ENCODE measurements at places on chromosomes 1 and 21. TPM values are rescaled to one million over a fixed set of nuclear protein-coding genes. Genes with fewer than 3 reads are reported as not detected.

GRCh38 chr1:7371926-7372325 lies 399.2 kb upstream of the VAMP3 start:
- peak; percentile 17 for DNase-seq
- H3K36me3 ChIP-seq, result no peaks in the 10 kb centered on the region
- no peak overlapping the region for H3K27ac ChIP-seq

Gene DENND2C
- 3.7 TPM for total RNA-seq

Gene CFAP107
- total RNA-seq, result not detected

Gene ADPRS
- total RNA-seq, result 27.7 TPM

- H3K4me3 ChIP-seq, result no peak overlapping the region
- H3K36me3 ChIP-seq, result no peaks in the 10 kb centered on the region
- no peak overlapping the region for H3K27ac ChIP-seq
- DNase-seq, result no peak
- H3K27me3 ChIP-seq, result no peaks in the 10 kb centered on the region
Measured at GRCh38 chr1:205492201-205492667, 12.2 kb upstream of the CDK18 start.

GRCh38 chr1:106292130-106292529 lies 764.3 kb upstream of the PRMT6 start:
- no peaks in the 10 kb centered on the region for H3K27me3 ChIP-seq
- no peaks in the 10 kb centered on the region for H3K4me1 ChIP-seq
- H3K27ac ChIP-seq, result no peak overlapping the region
- H3K36me3 ChIP-seq, result no peaks in the 10 kb centered on the region
- H3K4me3 ChIP-seq, result no peak overlapping the region
- no peak for DNase-seq

- no peak for DNase-seq
- H3K27me3 ChIP-seq, result no peaks in the 10 kb centered on the region
- H3K4me1 ChIP-seq, result no peaks in the 10 kb centered on the region
- no peak overlapping the region for H3K27ac ChIP-seq
Measured at GRCh38 chr1:17066361-17067068, 12.7 kb upstream of the SDHB start.

DNA sequence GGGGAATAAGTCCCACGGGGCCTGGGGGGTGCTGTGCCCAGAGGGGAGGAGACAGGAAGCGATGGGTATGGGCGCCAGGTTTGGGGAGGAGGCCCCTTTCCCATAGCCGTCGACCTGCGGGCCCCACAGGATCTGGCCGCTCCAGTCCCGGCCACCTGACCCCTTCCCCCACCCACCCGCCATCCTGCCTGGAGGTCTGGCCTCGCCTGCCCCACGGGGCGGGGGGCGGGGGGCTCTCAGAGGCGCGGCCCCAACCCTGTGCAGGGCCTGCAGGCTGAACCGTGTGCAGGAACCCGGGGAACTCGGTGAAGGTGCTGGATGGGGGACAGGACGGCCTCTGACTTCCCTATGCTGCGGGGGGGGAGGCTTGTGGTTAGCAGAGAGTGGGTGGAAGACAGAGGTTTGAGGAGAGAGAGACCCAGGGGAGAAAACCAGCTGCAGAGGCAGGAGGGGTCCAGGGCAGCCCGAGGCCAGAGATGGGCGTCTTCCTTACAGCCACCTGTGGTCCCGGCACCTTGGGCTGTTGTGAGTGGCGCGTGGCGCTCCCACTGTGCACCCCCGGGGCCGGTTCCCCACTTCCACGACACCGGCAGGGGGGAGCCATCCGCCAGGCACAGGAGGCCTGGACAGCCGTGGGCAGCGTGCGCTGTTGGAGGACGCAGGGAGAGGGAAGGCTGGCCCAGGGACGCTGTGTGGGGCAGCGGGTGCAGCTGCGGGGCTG lies 2.5 kb upstream of the TNFRSF18 start:
- H3K4me3 ChIP-seq, result no peak overlapping the region
- H3K4me1 ChIP-seq, result peaks cover 7% of the 10 kb centered on the region
- DNase-seq, result peak; percentile 53

DNA sequence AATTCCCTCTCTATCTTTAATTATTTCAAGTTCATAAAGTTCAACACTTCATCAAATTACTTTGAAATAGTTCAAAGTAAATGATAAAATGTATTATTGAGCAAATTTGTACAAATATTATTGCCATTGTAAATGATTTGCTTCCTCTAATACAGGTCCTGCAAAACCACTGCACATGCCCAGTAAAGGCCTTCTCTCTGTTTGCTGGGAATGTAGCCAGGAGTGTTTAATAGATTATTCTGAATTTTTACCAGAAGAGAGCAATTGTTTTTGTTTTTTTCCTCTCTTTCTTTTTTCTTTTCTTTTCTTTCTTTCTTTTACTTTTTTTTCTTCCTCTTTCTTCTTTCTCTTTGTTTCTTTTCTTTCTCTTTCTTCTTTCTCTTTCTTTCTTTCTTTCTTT lies 486.3 kb downstream of the PTBP2 start:
- DNase-seq, result no peak
- H3K4me1 ChIP-seq, result no peaks in the 10 kb centered on the region
- H3K27ac ChIP-seq, result no peak overlapping the region
- H3K4me3 ChIP-seq, result no peak overlapping the region
- no peaks in the 10 kb centered on the region for H3K36me3 ChIP-seq

- H3K27me3 ChIP-seq, result no peaks in the 10 kb centered on the region
- H3K27ac ChIP-seq, result peak overlapping the region; percentile 78
- peaks cover 32% of the 10 kb centered on the region for H3K4me1 ChIP-seq
- H3K4me3 ChIP-seq, result no peak overlapping the region
- H3K36me3 ChIP-seq, result peaks cover 19% of the 10 kb centered on the region
Measured at GRCh38 chr1:30966690-30967369, 58.3 kb upstream of the SDC3 start.

- H3K27ac ChIP-seq, result no peak overlapping the region
- peaks cover 8% of the 10 kb centered on the region for H3K4me1 ChIP-seq
- H3K36me3 ChIP-seq, result no peaks in the 10 kb centered on the region
- no peak overlapping the region for H3K4me3 ChIP-seq
- peaks cover 19% of the 10 kb centered on the region for H3K27me3 ChIP-seq
- DNase-seq, result no peak
Measured at GRCh38 chr1:207458414-207458813, 4.3 kb downstream of the CR2 start.

Gene BACH1
- 83.4 TPM for total RNA-seq

- no peaks in the 10 kb centered on the region for H3K36me3 ChIP-seq
- H3K27ac ChIP-seq, result no peak overlapping the region
- DNase-seq, result no peak
- H3K27me3 ChIP-seq, result no peaks in the 10 kb centered on the region
- no peak overlapping the region for H3K4me3 ChIP-seq
- no peaks in the 10 kb centered on the region for H3K4me1 ChIP-seq
Measured at GRCh38 chr1:87796471-87796901, 467.8 kb downstream of the LMO4 start.

Gene HCN3
- total RNA-seq, result 0.56 TPM

Gene OSCP1
- 10.3 TPM for total RNA-seq

- H3K36me3 ChIP-seq, result no peaks in the 10 kb centered on the region
- no peak for DNase-seq
- H3K27ac ChIP-seq, result no peak overlapping the region
- no peaks in the 10 kb centered on the region for H3K27me3 ChIP-seq
- no peaks in the 10 kb centered on the region for H3K4me1 ChIP-seq
Measured at GRCh38 chr1:210482945-210483617, 154.4 kb downstream of the HHAT start.

- no peaks in the 10 kb centered on the region for H3K4me1 ChIP-seq
- peak overlapping the region; percentile 63 for H3K27ac ChIP-seq
- DNase-seq, result no peak
- no peaks in the 10 kb centered on the region for H3K27me3 ChIP-seq
Measured at GRCh38 chr1:160666079-160666442, 19.2 kb upstream of the SLAMF1 start.
